ENCODE measurements at places on chromosomes 13 and 19.

DNA sequence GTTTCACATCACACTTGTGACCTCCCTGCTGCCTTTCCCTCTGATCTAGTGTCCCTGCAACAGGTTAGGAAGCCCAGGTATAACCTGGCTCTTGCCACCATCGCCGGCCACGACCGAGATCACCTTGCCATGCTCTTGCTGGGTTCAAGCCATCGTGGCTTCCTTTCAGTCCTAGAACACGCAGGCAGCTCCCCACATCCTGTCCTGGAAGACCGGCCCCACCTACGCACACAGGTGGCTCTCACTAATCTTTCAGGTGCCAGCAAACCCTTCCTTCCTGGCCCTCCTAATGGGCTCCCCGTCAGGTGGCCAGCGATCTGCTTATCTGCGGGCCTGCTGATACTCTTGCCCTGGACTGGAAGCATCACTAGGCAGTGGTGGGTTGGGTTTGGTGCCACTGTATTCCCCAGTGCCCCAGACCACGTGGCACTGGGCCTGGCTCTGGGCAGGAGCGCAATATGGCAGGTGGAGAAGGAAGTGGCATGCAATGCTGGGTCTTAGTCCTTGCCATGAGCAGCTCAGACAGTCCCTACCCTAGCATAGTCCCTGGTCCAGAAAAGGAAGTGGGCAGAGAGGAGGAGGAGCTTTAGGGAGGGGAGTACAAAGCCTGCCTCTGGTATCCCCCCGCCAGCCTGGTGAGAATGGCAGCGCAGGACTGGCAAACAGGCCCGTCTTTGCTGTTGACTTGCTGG lies 11.8 kb downstream of the PPP1R37 start:
- no peak for DNase-seq

GRCh38 chr19:36773223-36773579 lies 594 bp upstream of the ZNF850 start:
- no peak for DNase-seq

- DNase-seq, result no peak
Measured at GRCh38 chr19:24040621-24041020, 46.4 kb upstream of the ZNF254 start.

DNA sequence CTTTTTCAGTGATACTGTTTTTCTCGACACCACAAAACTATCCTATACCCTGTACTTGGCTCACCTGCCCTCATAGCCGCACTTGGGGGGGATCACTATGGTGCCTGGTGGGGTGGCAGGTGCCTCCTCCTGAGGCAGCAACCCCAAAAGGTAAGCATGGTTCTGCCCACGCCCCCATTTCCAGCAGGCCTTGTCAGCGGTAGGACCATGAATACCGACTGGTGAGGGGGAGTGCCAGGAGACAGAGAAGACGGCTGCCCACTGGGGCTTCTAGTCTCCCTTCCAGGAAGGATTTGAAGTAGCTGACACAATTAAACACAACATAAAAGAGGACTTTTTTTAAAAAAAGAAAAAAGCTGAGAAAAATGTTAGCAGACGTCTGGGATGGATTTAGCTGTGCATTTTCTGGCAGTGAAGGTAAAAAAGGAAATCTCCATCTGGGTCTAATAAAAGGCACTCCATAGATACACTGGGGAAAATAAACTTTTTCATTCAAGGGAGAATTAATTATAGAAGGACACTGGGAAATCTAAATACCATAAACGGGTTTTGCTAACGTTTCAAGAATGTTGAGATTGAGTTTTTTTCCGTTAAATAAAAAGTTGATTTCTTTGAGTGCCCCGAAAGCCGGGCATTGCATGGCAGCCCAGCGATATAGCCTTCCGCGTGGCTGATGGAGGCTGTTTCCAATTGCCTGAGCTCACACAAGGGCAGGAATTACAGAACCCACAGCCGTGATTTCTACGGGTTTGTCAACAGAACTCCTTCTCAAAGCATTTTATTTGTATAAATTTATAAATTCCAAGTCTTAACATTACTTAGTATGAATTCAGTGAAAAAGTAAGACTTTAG lies 45.1 kb downstream of the ATP11A start:
- DNase-seq, result no peak

DNA sequence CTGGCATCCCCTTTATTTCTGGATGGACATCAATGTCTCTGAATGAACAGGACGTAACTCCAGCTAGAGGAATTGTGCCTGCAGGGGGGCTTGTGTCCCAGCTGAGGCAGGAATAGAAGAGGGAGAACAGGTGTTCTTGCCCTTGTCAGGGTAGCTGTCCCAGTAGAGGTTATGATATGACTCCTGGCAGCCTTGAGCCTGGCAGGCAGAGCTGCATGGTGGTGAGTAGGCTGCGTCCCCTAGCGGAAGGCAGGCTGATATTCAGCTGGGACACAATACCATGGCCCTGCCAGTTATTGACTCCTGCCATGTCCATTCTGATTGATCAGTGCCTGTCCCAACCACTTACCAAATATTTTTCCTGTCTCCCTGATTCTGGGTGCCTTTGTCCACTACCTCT lies 197.2 kb downstream of the RAP2A start:
- no peak for DNase-seq

DNA sequence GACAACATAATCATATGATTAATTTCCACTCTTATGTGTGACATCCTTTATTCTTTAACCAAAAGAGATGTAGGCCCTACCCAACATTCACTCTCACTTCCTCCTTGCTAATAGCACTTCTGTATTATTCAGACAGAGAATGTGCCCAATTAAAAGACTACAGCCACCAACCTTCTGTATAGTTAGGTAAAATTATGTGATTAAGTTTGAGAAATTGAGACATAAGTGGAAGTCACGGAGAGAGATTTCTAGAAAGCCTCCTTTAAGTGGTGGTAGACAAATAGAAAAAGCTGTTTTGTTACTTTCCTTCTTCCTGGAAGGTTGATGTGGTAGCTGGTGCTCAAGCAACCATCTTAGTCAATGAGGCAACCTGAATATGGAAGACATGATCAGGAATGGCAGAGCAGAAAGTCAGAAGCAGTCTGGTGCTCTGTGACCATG lies 14.8 kb downstream of the EPSTI1 start:
- DNase-seq, result no peak
